Left forelimb (tissue), 1 donor: ENCODE measurements at places on chromosomes 11 and 22.
A peak's percentile ranks its signal among the peaks of the same experiment; 100 is the strongest.

- DNase-seq = no peak
These were observed 57.1 kb upstream of the TBCEL start for GRCh38 chr11:120966840-120967239.

GRCh38 chr22:48554893-48555572 is 1272.6 kb downstream of the BRD1 start:
- DNase-seq = no peak

DNA sequence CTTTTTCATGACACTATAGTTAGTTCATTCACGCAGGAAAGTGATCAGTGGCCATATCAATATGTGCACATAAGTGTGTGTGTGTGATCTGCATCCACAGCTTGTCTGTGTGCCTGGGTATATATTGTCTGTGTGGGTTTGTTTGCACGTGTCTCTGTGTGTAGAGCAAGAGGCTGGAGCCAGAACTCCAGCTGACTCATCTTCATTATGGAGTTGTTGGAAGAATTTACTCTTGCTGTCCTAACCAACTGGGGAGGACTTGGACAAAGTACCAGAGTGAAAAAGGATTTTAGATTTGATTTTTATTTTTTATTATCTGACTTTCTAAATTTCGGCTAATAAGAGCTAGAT is 63.9 kb downstream of the TP53I11 start:
- DNase-seq = no peak

GRCh38 chr11:60345489-60345888 is 18.4 kb downstream of the MS4A6E start:
- DNase-seq = no peak

DNA sequence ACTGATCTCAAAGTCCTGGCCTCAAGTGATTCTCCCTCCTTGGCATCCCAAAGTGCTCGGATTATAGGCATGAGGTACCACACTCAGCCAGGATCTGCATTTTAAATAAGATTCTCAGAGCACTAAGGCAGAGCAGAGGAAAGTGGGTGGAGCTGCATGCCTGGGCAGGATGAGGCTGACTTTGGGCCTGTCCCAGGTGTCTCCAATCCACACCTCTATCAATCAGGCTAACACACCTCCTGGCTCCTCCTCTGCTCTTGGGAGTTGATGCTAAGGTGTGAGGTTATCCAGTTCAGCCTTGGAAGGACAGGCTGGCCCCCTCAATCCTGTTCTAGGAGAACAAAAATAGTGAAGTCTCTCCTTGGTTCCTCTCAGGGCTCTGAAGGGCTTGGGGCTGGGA is 30.2 kb upstream of the P2RY2 start:
- no peak for DNase-seq

DNA sequence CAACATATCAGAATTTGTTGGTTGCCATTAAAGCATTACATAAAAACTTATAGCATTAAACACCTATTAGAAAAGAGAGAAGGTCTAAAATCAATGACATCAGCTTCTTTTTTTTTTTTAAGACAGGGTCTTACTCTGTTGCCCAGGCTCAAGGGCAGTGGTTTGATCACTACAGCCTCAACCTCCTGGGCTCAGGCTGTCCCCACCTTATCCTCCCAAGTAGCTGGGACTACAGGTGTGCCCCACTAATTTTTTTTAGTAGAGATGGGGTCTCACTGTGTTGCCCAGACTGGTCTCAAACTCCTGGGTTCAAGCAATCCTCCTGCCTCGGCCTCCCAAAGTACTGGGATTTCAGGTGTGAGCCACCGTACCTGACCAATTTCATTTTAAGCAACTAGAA is 57.9 kb downstream of the ARHGEF12 start:
- DNase-seq = no peak

DNA sequence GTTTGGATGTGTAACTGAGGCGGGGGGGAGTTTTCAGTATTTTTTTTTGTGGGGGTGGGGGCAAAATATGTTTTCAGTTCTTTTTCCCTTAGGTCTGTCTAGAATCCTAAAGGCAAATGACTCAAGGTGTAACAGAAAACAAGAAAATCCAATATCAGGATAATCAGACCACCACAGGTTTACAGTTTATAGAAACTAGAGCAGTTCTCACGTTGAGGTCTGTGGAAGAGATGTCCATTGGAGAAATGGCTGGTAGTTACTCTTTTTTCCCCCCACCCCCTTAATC is 2.3 kb downstream of the MALAT1 start:
- no peak for DNase-seq

DNA sequence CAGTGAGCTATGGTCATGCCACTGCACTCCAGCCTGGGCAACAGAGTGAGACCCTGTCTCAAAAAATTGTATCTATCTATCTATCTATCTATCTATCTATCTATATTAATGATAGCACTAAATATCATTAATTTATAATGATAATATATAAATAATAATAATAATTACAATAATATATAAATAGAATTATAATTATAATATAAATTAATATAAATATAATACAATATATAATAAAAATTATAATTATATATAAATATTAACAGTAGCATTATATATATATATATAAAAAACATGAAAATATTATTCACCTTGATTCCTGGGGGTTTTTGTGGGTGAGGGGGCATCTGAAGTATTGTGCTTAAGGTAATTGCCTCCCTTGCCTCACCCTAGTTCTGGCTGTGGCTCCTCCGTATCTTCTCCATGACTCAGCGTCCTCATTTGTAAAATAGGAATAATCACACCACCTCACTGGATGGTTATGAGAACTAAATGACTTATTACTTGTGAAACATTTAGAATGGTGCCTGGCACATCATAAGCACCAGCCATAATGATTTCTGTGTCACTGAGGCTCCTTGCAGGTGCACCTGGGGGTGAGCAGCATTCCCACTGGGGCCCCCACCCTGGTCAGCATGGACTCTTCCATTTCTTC is 18.8 kb downstream of the RASD2 start:
- no peak for DNase-seq

- DNase-seq = no peak
These were observed 277.3 kb downstream of the CASP12 start for GRCh38 chr11:104620991-104621390.

DNA sequence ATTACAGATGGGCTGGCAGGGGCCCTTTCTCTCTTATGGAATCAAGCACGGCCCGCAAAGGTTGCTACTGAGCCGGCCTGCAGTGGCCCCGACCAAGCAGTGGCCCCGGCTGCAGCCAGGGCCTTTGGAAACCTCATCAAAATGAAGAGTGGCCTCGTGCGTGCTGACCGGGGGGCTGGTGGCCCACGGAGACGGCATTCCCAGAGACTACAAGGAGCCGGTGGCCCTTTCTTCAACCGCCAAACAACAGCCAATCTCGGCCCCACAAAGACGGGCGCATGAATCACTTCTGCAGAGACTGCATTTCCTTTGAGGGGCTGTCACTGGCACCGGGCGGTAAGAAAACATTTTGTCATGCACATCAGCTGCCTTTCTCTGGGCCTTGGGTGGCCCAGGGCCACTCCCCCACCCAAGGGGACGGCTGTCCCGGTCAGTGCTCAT is 43.1 kb upstream of the FGF3 start:
- no peak for DNase-seq

DNA sequence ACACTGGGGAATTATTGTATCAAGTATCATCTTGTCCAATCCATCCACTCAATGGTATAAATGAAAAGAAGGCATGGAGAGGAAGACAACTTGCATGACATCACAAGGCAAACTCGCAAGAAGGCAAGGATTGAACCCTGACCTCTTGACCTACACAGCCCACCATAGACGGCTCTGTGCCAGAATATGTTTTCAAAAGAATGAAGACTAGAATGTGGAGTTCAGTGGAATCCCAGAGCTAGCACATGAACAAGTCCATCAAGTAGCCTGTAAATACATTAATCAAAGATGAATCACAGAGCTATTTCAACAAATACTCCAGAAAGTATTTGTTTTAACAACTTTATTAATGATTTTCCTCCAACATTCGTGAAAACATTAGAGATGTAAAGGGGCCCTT is 189.7 kb downstream of the GUCY1A2 start:
- no peak for DNase-seq

- DNase-seq = no peak
These were observed 130.4 kb downstream of the SLC1A2 start for GRCh38 chr11:35288817-35289541.

DNA sequence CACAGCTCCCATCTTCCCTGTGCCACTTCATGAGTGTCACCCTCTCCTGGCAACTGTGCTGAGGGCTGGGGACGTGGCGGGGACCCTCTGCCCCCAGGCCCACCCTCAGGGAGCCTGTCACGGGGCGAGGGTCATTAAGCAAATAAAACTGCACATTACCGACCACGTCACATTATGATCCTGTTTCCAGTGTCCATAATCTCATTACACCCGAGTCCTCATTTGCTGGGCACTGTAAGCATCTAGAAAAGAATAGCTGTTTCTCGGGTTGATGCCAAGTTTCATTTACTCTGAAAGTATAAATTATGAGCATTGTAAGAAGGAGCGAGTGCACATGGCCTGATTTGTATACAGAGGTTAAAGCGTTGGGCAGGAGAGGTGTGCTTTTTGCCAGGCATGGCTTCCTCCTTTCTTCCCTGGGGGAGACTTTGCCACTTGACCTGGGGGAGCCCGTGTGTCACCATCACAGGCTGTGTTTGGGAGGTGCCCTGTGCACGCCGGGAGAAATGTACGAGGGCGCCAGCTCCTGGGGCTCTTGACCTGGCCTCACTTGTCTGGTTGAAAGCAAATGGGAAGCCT is 50.5 kb downstream of the LRP5 start:
- no peak for DNase-seq

DNA sequence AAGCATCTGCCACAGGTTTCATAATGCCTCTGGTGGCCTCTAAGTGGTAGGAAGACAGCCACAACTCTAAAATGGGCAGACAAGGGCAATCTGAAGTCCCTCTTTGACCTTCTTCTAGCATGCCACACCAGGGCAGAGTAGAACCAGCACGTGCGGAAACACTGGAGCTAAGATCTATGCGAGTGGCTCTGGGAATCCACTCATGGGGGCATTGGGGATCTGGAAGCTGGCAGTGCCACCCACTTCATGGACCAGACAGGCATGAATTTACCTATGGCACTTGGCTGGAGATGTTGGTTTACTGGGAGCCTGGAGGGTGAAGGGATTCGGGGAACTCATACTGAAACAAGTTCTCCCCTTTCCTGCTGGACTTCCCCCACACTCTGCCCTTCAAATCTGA is 337.4 kb downstream of the MIAT start:
- DNase-seq = no peak

DNA sequence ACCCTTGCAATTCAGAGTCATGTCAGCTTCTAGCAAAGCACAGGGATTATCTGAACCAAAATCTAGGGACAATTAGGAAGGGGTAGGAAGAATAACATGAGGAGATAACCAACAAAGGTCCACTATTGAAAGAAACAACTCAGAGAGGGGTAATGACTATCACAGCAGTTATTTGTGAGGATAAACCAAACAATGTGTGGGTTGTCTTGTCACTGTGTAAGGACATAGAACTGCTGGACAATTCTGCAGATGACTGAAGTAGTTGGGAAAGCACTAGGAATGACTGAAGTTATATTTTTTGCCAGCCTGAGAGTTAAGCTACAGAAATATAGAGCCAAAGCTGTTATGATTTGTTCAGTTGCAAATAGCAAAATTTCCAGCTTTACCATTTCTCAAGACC is 858.4 kb upstream of the CCDC90B start:
- no peak for DNase-seq

DNA sequence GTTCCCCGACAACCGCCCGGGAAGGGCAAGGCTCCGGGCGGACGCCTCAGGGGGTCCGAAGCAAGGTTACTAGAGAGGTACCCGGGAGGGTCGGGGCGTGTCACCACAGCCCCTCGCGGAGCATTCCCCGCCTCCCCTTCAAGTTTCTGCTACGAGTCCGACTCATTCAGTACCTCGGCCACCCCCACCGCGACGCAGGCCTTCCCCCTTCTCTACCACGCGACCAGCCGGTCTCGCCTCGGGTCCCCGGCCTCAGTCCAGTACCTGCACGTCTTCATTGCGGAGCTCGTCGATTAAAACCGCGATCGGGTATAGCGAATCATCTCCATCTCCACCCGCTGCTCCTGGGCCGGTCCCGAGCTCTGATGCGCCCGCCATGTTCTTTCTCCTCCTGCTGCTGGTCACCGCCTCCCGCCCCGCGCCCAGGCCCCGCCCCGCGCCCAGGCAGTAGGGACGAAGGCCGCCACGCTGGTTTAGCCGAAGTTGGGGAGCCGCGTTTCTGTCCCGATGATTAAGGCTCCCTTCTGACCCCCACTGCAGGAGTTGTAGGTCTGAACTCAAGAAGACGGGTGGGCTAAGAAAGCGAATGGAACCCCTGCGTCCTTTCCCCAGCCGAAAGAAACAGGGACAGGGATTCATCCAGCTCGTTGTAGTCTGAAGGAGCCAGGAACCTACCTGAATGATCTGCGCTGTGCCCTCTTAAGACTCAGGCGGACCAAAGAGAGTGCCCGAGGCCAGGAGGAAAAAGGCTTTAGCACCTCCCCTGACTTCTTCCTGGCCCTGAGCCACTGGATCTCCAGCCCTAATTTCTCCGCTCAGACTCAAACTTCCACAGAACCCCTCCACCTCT is at the start of gene PPP2R1B:
Gene PPP2R1B, minus strand, starts transcription at position 406 of the 850 bp plus-strand sequence. Its CDS starts 28 bp downstream, at position 378.
- peak; percentile 95 for DNase-seq

DNA sequence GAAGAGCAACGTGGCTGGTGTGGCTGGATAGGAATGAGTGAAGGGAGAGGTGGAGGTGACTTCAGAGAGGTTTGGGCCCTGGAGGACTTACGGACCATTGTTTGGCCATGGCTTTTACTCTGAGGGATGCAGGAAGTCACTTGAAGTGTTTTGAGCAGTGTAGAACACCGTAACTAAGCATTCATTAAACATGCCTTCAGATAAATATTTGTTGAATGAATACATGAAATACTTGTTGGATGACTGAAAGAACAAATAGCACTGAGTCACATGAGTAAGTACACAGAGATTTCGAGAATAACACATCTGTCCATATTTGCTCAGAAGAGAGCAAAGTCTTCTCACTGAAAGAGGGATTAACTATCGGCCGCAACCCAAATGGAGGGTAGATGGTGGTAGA is 182.7 kb upstream of the SNX19 start:
- no peak for DNase-seq

GRCh38 chr11:12402691-12403120 is 25.3 kb downstream of the PARVA start:
- no peak for DNase-seq

DNA sequence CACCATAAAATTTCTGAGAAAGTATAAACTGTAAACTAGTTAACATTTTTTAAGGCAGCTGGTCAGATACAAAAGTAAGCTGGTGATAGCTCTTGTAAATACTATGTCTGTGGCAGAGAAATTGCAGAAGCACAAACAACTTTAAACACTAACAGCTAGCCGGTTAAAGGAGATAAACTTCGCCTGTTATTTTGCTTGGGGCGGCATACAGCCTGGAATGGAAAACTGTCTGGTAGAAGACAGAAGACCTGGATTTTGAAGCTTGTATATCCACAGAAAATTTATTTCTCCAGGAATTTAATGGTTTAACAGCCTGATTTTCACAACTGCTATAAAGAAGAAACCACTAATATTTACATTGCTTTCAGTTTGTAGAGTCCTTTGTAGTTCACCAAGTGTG is 65.3 kb upstream of the FIBIN start:
- no peak for DNase-seq

GRCh38 chr11:16902182-16902581 is 112.0 kb downstream of the PLEKHA7 start:
- DNase-seq = no peak
